ENCODE measurements at places on chromosomes 11 and 22.

GRCh38 chr11:3616721-3617460 is 24.9 kb downstream of the ART5 start:
- DNase-seq, result no peak

DNA sequence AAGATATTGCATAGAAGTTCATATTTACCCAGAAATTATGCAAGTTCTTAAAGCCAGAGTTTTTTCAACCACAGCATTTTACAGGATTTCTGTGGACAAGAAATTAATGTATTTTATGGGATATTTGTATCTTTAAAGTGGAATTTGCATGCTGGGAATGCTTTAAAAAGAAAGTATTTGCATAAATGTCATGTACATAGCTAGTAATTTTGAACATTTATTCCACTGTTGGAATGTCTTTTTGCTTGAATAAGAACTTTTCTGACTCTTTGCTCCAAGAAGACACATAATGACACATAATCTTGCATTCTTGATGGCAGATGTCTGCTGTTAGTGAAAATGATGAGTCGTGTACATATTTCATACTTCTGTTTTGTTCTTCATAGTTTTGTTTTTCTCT is 66.6 kb downstream of the ATXN10 start:
- DNase-seq, result no peak

GRCh38 chr11:131195661-131196517 is 174.5 kb upstream of the NTM start:
- DNase-seq, result no peak

GRCh38 chr11:134372961-134373360 is 39.1 kb downstream of the B3GAT1 start:
- DNase-seq, result no peak

- no peak for DNase-seq
Measured at GRCh38 chr11:31875866-31876560, 64.9 kb upstream of the PAX6 start.

Data from activated CD8-positive, alpha-beta memory T cell treated with anti-CD3 and anti-CD28 coated beads for 24 hours (primary cell).